DMS 273 treated with DMSO at 0.1 percent for 48 hours (cell line): ENCODE measurements at places on chromosomes 11 and 22.

DNA sequence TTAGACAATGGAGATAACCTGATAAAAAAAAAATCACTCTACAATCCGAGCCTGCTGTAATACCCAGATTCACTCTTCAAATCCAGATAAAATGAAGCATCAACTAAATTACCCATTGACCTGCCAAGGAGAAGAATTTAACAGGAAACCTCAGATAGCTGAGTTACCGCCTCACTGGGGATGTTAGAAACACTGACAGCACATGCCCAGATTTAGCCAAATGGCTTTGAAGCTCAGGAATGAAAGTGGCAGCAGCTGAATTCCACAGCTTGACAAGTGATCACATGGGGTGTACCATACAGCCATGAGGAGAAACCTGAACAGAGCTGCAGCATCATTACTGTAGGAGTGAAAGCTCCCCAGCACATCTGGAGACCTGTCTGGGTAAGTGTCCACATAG lies 807.6 kb downstream of the DLG2 start:
- no peak for DNase-seq

- no peak for DNase-seq
These were observed 224.2 kb downstream of the GUCY1A2 start for GRCh38 chr11:106794058-106794457.

DNA sequence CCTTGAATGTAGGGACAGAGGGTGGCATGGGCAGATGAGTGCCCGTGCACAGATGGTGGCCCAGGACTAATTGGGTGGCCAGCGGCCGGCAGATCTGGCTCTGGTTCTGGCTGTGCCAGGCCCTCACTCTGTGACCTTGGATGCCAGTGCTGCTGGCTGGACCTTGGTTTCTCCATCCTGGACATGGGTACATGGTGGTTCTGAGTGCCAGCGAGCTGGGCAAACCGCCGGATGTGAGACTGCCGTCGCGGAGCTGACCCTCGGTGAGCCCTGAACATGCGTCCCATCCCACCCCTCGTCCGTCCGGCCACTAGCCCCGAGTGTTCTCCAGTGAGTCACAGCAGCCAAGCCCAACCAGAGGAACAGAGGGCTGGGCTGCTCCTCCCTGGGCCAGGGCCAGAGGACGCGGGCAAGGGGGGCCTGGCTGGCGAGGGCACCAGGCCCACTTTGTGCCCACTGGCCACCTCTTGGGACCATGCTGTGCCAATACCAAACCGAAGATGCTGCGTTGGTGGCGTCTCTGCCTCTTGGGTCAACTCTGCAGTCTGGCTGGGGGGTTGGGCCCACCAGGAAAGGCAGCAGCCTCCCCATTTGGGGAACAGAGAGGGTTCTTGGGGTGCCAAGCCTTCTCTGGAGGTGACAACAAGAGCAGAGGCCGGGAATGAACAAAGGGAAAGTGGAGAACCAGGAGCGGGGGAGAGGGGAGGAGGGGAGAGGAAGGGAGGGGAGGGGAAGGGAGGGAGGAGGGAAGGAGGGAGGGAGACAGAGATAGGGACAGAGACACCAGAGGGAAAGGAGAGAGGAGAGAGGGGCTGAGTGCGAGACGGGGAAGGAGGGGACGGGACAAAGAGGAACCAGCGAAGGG lies 10.7 kb downstream of the LSP1 start:
- DNase-seq = no peak

DNA sequence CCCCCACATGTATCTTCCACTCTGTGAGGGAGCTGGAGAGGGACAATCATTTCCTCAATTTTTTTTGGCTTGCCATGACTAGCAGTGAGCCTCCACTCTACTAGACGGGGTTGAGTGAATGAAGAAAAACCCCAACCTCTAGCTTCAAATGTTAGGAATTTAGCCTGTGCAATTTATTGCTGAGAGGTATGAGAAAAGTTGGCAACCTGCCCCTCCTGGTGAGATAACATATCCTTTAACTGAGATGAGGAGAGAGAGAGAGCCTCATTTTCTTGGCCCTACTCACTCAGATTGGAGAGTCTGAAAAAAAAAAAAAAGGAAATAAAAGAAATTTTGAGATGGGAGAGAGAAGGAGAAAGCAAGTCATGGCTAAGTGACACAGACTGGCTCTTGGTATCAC lies 218.2 kb upstream of the CARD18 start:
- no peak for DNase-seq

DNA sequence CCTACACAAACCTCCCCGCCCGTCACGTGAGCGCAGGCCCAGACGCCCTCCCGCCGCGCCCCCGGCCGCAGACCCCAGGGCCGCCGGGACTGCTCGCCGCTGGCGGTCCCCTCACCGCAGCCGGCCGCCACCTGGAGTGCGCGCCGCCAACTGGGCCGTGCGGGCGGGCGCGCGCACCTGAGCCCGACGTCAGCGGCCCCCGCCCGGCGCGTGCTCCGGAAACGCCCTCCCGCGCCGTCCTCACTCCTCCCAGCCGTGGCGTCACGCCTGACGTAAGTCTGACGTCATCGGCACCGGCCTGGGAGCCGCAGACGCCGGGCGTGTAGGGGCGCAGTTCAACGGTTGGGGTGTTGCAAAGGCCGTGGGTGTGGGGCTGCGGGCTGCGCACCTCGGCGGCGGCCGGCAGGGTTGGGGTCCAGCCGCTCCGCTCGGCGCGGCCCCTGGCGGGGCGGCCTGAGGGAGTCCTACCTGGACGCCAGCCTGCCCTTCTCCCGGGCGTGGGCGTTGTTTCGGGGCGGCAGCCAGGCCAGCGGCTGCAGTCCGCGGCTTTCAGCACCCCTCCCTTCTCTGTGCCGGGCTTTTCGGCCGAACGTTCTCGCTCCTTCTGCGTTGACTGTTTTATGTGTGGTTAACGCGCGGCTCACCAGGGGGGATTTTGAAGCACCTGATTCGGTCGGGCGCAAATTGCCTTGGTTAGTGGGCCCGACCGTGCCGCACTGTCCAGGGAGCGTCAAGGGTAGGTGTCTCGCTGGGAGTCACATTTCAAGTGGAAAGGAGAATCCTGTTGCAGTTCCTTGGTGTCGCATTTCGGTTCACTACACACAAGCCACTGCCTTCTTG lies at the start of gene JOSD1:
Gene JOSD1, minus strand, starts transcription at position 155 of the 840 bp plus-strand sequence. CDS start 956 bp downstream, outside the sequence.
- DNase-seq = peak; percentile 40

- DNase-seq = no peak
These were observed 72.1 kb upstream of the ARFGAP3 start for GRCh38 chr22:42928969-42929837.

DNA sequence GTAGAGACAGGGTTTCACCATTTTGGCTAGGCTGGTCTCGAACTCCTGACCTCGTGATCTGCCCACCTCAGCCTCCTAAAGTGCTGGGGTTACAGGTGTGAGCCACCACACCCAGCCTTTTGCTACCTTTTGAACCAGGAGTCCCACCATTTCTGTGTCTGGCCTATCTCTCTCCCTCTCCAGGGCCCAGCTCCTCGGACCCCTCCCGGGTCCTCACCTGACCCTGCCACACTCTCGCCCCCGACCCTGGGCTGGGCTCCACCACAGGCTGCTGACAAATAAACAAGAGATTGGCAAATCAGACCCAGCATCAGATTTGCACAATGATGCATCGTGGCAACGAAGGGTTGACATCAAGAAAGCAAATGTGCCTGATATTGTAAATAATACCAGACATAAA lies 8.8 kb downstream of the KRTAP5-5 start:
- DNase-seq = no peak

DNA sequence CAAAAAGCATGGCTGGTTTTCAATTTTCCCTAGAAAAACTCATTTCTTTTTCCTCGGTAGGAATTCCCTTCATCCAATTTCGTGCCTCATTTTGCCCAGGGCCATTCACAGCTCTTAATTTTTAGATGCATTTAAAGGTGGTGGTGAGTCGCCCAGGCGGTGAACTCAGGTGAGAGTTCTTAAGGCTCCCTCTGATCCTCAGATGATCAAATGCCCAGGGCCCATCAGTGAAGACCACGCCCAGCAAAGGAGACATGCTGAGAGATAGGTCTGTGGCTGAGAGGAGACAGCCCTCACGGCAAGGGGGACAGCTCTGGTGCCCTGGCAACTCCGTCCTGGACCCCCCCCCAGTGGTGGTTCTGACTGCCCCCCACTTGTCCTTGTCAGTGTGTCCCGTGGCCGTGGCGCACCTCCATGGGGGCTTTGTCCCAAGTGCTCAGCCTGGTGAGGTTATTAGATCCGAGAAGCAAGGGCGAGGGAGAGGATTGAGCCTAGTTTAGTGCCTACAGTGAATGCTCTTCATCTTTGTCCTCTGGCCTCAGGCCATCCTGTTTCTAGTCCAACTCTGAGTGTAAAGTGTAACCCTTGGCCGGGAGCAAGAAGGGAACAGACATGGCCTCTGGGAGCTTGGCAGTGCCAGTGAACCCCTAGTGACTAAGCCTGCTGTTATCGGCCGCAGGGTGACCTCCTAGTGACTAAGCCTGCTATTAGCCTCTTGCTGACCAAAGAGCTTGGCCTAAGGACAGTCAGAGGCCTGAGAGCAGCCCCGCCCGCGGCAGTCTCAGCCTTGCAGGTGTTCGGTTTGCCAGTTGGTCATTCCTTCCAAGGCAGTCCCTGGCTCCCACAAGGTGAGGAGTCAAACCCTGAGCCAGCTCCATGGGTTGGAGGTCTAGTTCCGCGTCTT lies 83.5 kb downstream of the CTTN start:
- DNase-seq = no peak

DNA sequence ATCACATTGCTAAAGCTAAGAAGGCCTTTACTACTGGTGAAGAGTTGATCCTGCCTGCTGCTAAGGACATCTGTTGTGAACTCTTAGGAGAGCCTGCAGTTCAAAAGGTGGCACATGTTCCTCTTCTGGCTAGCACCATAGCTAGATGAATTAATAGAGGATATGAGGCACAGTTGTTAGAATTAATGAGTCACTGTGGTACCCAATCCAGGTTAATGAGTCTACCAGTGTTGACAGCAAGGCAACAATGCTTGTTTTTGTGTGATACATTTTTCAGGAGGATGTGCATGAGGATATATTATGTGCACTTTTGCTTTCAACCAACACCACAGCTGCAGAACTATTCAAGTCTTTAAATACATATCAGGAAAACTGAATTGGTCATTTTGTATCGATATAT lies 12.0 kb downstream of the C11orf58 start:
- no peak for DNase-seq
